Fibroblast of upper back skin (primary cell): ENCODE measurements at places on chromosomes 3 and 15.

DNA sequence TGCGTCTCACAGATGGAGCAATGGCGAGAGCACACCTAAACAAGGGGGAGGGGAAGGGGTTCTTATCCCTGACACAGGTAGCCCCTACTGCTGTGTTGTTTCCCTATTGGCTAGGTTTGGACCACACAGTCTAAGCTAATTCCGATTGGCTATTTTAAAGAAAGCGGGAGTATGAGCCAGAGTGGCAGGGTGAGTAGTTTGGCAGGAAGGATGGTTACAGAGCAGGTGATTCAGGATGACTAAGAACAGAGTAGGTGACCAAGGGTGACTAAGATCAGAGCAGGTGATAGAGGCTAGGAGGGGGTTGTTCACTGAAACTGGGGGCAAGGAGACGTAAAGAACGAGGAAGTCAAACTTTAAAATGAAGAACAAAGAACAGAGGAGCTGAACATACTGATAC lies 511.8 kb downstream of the EDEM1 start:
- DNase-seq, result no peak

DNA sequence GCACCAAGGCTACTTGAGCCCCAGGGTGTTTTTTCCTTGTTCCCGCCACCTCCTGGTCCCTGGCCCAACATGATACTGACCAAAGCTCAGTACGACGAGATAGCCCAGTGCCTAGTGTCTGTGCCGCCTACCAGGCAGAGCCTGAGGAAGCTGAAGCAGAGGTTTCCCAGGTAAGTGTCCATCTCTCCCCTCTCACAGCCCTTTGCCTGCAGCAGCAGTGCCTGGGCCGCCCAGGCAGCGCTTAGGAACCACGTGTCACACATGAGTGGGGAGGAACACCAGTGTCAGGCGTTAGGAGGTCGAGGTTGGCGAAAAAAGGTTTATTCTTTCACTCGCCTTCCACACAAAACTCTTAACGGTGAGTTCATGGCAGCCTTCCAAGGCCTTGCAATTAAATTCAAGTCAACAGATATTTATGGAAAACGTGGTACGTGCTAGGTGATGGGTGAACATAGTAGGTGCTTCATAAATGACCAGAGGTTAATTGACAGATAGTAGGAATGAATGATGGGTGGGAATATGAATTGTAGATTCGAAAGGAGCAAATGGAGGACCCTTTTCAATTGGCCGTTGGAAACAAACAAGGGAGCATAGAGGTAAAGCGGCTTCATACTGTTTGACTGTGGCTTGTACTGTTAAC lies 486 bp downstream of the CDIN1 start:
- peak; percentile 14 for DNase-seq

DNA sequence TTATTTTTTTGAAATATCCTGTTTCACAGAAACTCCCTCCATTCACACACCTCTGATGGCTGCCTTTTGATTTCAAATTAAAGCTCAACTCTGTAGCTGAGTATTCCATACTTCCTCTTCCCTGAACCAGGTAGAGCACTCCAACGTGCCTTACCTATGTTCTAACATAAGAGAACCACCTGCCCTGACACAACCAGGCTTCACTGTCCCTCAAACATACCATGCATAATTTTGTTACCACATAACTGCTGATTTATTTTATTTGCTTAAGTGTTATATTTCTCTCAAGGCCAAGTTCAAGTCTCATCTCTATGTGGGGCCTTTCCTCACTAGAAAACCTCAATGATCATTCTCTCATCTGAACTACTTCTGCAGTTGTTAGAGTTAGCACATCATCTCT lies 209.7 kb downstream of the P3H2 start:
- no peak for DNase-seq

DNA sequence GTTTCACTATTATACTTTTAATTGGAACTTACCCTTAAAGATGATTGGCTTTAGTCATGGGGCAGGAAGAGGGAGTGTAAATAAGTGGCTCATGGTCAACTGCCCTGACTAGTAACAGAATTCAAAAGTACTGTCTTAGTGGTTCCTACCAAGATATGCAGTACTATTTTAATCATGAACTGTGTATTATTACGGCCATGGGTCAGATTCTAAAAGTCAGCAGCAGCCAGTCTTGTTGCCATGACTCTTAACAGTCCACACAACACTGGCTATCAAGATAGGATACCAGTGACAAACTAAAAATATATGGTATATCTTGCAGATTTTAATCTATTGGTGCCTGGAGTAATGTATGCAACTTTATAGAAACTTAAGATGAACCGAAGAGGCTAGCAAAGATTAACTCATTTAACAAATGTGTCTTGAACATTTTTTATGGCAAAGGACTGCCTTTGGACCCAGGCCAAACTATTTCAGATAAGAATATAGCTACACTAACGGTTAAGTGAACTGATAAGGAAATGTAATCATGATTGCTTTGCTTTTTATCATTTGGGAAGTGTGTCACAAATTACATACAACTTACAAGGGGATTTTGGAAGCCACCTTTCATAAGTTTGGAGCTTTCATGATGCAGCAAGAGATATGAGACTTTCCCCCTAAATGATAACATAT lies 163.7 kb downstream of the TCF12 start:
- no peak for DNase-seq

DNA sequence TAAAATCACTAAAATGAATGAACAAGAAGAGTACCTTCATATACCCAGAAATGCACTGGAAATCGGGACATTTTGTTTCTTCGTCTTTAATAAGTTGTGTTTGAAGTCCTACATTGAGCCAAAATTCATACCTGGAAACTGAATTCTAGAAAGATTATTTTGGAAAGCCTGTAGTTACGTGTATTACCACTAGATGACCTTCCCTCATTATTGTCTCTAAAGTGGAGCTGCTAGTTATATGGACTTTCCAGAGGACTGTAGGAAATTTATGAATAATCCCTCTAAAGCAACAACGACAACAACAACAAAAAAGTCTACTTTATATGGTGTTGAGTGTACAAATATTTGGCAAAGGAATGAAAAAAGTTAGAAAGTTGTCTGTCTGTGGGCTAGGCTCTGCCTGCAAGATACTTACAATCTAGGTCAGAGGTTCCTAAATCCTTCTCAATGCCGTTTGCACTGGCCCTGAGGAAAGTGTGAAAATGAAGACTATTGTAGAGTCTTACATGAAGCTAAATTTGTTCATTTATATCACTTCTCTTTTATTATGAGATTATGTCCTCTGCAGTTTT lies 234.8 kb upstream of the NR2E3 start:
- no peak for DNase-seq

GRCh38 chr3:196163666-196164493 lies 47.3 kb downstream of the ZDHHC19 start:
- DNase-seq, result no peak

- no peak for DNase-seq
These were observed 261.0 kb downstream of the ROBO1 start for GRCh38 chr3:79506751-79507150.

DNA sequence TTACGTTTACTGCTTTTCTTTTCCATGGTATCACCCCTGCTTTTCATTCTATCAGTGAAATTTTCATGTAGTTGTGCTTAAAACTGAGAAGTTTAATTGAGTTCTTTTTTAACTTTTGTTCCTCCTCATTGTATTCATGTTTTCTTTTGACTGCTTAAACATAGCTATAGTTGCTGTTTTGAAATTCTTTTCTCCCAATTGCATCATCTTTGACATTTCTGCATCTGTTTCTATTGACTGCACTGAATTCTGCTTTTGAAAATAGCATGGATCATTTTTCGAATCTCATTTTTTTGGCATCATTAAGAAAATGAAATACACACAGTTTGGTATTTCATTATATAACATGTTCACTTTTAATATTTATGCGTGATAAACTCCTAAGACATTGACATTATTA lies 694.9 kb downstream of the MECOM start:
- DNase-seq, result peak; percentile 13

DNA sequence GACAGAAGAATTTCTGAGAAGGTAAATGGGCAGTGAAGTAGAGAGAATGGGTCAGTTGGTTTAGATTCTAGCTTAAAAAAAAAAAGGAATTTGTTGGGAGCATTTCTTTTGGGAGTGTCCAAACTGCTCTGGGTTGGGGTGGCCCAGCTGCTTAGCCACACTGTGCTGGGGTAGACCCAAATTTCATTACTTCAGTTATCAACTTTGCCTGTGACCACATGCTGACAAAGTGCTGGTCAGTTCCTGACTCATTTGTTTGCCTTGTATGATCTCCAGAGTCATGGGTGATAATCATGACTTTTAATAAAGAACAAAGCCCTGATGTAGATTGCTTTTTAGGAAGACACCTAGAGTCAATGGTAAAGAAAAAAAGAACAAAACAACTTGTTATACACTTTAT lies 121.5 kb upstream of the FGF7 start:
- no peak for DNase-seq

GRCh38 chr3:69698728-69699127 lies 40.5 kb upstream of the MITF start:
- DNase-seq, result no peak

- DNase-seq, result no peak
These were observed 367.2 kb downstream of the CNTN4 start for GRCh38 chr3:2465842-2466241.

GRCh38 chr15:77497110-77497737 lies 76.5 kb downstream of the HMG20A start:
- DNase-seq, result peak; percentile 68

DNA sequence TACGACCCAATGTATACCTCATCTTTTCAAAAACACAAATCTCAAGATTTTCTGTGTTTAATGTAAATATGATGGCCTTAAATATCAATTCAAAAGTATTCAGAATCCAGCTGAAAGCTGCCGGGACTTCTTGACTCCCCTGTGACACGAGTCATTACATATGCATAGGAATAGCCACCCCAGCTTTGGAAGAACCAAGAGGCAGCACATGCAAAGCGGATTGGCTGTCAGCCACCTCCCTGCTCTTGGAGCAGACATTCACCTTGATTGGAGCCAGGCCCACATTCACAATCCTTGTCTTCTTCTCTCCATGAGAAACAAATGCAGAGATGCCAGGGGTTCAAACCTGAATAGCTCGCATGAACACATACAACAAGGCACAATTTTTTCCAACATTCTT lies 10.8 kb upstream of the CAV3 start:
- no peak for DNase-seq

DNA sequence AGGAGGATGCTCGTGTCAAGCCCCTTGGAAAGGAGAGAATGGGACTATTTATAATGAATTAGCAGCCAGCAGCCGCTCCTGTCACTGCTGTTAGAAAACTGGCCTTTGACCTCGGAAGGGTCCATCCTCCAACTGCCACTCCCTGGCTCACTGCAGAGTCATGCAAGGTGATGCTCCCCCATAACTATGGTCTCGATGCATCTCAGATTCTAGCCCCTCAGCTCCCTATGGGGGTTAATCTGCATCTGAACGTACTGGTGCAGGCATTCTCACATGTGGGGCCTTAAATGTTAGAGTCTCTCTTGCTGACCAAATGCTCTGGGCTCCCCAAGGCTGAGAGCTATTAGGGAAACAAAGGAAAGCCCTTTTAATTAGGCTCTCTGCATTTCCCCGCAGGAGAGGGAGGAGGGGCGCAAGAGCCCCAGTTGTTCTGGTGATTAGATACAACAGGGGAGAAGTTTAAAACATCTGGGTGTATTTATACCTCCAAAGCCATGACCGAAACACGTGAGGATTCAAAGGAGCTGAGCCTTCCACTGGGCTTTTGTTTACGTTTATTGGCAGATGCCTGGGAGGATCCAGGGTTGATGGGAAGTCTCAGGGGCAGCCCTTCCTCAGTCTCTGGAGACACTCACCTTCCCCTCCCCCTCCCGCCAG lies 182.5 kb downstream of the OPA1 start:
- DNase-seq, result no peak

GRCh38 chr15:73081321-73081958 lies 29.2 kb downstream of the NEO1 start:
- peak; percentile 67 for DNase-seq

GRCh38 chr3:88032245-88032644 lies 26.6 kb downstream of the CGGBP1 start:
- DNase-seq, result no peak

DNA sequence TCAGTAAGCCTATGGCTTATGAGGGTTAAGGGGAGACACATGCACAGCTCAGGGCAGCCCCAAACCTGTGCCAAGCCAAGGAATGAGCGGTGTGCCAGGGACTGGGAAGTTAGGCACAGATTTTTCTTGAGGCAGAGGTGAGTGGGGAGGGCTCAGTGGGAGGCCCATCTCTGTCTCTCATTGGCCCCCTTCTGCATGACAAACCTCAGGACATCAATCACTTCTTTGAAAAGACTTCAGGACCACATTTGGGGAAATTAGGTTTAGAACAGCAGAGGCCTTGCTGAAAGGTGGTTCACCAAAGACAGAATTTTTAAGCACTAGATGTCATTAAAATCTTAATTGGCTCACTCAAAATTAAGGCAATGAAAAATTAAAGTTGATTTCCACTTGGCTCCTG lies 57.2 kb downstream of the RAB11A start:
- DNase-seq, result no peak

GRCh38 chr3:55620351-55621025 lies 133.4 kb upstream of the WNT5A start:
- peak; percentile 74 for DNase-seq

DNA sequence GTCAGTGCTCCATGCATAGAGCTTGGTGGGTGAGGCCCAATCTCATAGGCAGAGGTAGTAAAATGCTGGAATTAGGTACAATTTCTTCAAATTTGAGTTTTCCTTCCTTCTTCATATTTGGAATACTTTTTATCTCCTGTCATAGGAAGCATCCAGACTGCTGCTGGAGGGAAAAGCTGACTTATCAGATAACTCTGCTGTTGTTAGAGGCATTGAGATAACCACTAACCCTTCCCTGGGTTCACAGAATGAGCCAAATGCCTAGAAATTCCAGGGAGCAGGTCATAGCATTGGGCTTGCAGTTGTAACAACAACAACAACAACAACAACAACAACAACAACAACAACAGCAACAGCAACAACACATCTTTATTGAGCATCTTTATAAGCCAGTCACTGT lies 332.7 kb downstream of the PDCD6IP start:
- no peak for DNase-seq

DNA sequence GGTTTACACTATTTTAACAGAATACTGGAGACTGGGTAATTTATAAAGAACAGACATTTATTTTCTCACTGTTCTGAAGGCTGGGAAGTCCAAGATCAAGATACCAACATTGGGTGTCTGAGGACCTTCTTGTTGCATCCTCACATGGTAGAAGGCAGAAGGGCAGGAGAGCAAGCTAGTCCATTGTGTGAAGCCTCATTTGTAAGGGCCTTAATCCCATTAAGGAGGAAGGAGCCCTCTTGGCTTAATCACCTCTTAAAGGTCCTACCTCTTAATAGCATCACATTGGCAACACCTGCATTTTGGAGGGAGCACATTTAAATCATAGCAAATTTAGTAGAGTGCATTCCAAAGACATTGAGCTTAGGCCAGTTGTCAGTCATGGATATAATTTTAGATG lies 26.2 kb downstream of the UBE2Q2 start:
- DNase-seq, result no peak
